Frontal cortex (tissue), 4 donors: ENCODE measurements at places on chromosomes 16 and 17. TPM values are rescaled to one million over a fixed set of nuclear protein-coding genes. Genes with fewer than 3 reads are reported as not detected.

Gene DOC2A
- 11.8 TPM for total RNA-seq

Gene ARHGDIG
- 51.4 TPM for total RNA-seq

Gene ATP1B2
- 8.2 TPM for total RNA-seq

Gene TNS4
- total RNA-seq, result not detected

Gene ACSM5
- total RNA-seq, result under 0.01 TPM

Gene SAMD14
- 21.2 TPM for total RNA-seq

Gene SOX15
- total RNA-seq, result 1.2 TPM

Gene GALNS
- 5.7 TPM for total RNA-seq

Gene EFNB3
- 17.5 TPM for total RNA-seq

Gene PTX4
- total RNA-seq, result not detected

Gene KCNH4
- total RNA-seq, result 0.41 TPM

Gene HBQ1
- 6.9 TPM for total RNA-seq

Gene TUBB3
- total RNA-seq, result 3,334 TPM

Gene HASPIN
- 0.82 TPM for total RNA-seq

Gene TBC1D24
- 24.5 TPM for total RNA-seq

Gene CORO6
- 0.82 TPM for total RNA-seq

Gene NEUROD2
- 44.8 TPM for total RNA-seq

Gene MRPS23
- total RNA-seq, result 30.2 TPM

Gene PRSS53
- 1.6 TPM for total RNA-seq

Gene BBS2
- 144 TPM for total RNA-seq

Gene TBC1D28
- under 0.01 TPM for total RNA-seq

Gene CHST4
- total RNA-seq, result not detected

Gene PLLP
- 1.6 TPM for total RNA-seq

Gene NPIPB6
- total RNA-seq, result 0.82 TPM

Gene WFDC1
- total RNA-seq, result 0.82 TPM

Gene RAD51D
- 9.8 TPM for total RNA-seq

Gene MYH11
- 1.2 TPM for total RNA-seq

Gene LONP2
- 62.4 TPM for total RNA-seq

Gene RASD1
- 11.0 TPM for total RNA-seq
